ENCODE measurements at places on chromosomes 6 and 20. TPM values are rescaled to one million over a fixed set of nuclear protein-coding genes. Genes with fewer than 3 reads are reported as not detected.

The C20orf96 gene
- total RNA-seq, result 3.8 TPM

The MYLK2 gene
- not detected for total RNA-seq

The OOEP gene
- total RNA-seq, result not detected

DNA sequence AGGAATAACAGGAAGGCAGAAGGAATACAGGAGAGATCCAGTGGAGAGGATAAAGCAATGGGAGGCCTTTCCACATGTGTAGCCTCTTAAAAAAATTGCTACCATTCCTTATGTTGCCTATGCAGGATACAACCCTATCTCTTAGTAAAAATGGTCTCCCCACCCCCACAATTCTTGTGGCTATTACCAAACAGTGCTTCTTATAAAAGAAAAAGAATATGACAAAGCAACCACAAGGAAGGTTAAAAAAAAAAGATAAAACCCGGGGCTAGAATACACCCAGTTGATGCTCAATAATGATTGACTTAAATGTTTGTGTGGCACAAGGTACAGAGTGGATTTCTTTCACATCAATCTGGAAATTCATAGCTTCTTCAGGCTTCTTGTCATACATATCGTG is 250.9 kb downstream of the HIVEP2 start:
- no peak for DNase-seq

GRCh38 chr20:57159193-57159851 is 107.1 kb downstream of the BMP7 start:
- no peak for DNase-seq

- DNase-seq, result no peak
Measured at GRCh38 chr6:155117785-155118184, 122.7 kb downstream of the TIAM2 start.

- no peak for DNase-seq
Measured at GRCh38 chr20:57474205-57474604, 50.7 kb downstream of the CTCFL start.

Data from natural killer cell (primary cell).